Heart right ventricle (tissue), 16 donors: ENCODE measurements at places on chromosomes 16 and 17. TPM values are rescaled to one million over a fixed set of nuclear protein-coding genes. Genes with fewer than 3 reads are reported as not detected.

The CREBBP gene
- total RNA-seq, result 49.6 TPM

- no peak for DNase-seq
These were observed 8.3 kb upstream of the RBFOX1 start for GRCh38 chr16:7324321-7324720.

The STAC2 gene
- total RNA-seq, result 0.37 TPM

DNA sequence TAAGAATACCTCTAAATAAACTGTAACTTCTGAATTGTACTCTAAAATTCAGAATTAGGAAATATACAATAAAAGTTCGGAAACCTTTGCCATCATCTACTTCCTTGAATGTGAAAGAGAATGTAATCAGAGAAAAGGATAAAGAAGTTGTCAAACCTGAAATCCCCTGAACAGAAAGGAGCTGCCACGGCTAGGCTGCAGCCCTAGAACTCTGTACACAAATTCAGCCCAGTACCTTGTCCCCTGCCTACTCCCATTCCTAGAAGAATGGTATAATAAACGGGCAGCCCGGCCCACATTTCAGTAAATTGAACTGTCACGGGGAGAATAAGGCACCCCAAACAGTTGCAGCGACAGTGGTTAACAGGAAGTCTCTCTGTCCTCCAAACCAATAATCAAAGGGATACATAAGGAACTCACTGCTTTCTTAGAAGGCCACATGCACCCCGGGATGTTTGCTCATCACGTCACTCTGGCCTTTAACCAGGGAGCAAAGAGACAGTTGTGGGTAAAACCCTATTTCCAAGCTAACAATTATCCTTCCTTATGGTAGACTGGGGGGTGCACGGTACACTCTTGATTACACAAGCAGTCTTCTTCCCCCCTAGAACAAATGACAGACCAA is 24.3 kb upstream of the RFFL start:
- DNase-seq, result no peak

The ACSM2A gene
- not detected for total RNA-seq

The CDT1 gene
- total RNA-seq, result 1.1 TPM

GRCh38 chr17:43834106-43834505 is 1.2 kb upstream of the MPP3 start:
- DNase-seq, result no peak

- DNase-seq, result peak; percentile 81
These were observed 39.5 kb upstream of the CIBAR2 start for GRCh38 chr16:85151603-85152413.

- DNase-seq, result no peak
These were observed 9.5 kb downstream of the USP22 start for GRCh38 chr17:21033350-21033749.

GRCh38 chr16:23676924-23677480 is 1.7 kb upstream of the PLK1 start:
- no peak for DNase-seq

The SLC5A2 gene
- not detected for total RNA-seq

The TLCD1 gene
- 1.8 TPM for total RNA-seq

The OR4D2 gene
- total RNA-seq, result not detected

GRCh38 chr17:74852237-74853047 is 7.2 kb downstream of the GRIN2C start:
- no peak for DNase-seq

DNA sequence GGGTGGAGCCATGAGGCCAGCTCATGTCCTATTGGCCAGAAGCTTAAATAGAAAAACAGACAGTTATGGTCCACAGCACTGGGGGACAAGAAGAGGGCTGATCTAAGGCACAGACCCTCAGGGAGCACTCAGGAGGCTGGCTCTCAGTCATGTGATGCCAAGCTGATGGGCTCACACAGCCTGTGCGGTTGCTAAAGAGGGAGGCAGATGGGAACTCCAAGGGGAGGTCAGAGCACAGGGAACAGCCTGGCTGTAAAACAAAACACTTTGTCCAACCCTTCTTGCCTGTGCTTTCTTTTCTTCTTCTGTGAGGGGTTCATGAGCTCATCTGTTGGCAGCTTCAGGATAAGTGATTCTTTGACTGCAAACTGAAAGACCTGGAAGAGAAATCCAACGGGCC is 27.2 kb downstream of the CNTNAP1 start:
- DNase-seq, result no peak

- DNase-seq, result peak; percentile 29
These were observed 389 bp downstream of the DUS1L start for GRCh38 chr17:82065193-82065637.

- no peak for DNase-seq
These were observed 6.4 kb upstream of the SLFN12L start for GRCh38 chr17:35543856-35544255.

DNA sequence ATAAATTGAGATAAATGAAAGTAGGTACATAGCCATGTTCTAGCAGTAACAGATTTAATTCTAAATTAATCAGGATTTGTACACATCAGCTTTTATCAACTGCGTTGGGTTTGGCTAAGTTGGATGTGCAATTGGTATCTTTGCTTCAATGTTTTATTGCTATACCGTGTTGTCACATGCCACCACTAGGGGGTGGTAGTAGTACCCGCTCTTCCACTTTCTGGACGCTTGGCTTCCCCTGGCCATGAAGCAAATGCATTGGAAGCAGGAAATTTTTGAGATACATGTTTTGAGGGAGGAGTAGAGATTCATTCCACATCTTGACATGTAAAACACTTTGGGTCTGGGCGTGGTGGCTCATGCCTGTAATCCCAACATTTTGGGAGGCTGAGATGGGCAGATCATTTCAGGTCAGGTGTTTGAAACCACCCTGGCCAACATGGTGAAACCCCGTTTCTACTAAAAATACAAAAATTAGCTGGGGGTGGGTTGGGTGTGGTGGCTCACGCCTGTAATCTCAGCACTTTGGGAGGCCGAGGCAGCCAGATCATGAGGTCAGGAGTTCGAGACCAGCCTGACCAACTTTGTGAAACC is 58.6 kb downstream of the EMP2 start:
- DNase-seq, result peak; percentile 58

DNA sequence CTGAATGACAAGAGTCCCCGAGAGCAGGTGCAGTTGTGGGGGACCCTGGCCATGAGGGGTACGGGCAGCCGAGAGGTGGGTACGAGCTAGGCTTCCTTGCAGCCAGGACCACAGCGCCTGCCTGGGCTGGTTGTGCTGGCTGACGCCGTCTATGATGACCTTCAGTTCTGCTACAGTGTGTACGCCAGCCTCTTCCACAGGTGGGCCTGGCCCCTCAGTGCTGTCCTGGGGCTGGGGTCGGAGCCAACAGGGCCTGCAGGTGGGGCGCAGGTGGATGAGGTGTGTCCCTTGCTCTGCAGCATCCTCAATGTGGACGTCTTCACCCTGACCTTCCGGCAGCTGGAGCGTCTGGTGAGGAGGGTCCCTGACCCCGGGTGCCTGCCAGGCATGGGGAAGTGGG is 7.2 kb downstream of the TSR3 start:
- no peak for DNase-seq

GRCh38 chr16:17271687-17272086 is 199.1 kb downstream of the XYLT1 start:
- no peak for DNase-seq

- no peak for DNase-seq
These were observed 499.9 kb downstream of the GRIN2A start for GRCh38 chr16:9682320-9682719.

GRCh38 chr17:81608605-81609004 is 28.3 kb downstream of the NPLOC4 start:
- DNase-seq, result no peak

The SBK1 gene
- total RNA-seq, result 5.2 TPM

GRCh38 chr16:57356547-57356946 is 2.0 kb upstream of the CCL22 start:
- no peak for DNase-seq

DNA sequence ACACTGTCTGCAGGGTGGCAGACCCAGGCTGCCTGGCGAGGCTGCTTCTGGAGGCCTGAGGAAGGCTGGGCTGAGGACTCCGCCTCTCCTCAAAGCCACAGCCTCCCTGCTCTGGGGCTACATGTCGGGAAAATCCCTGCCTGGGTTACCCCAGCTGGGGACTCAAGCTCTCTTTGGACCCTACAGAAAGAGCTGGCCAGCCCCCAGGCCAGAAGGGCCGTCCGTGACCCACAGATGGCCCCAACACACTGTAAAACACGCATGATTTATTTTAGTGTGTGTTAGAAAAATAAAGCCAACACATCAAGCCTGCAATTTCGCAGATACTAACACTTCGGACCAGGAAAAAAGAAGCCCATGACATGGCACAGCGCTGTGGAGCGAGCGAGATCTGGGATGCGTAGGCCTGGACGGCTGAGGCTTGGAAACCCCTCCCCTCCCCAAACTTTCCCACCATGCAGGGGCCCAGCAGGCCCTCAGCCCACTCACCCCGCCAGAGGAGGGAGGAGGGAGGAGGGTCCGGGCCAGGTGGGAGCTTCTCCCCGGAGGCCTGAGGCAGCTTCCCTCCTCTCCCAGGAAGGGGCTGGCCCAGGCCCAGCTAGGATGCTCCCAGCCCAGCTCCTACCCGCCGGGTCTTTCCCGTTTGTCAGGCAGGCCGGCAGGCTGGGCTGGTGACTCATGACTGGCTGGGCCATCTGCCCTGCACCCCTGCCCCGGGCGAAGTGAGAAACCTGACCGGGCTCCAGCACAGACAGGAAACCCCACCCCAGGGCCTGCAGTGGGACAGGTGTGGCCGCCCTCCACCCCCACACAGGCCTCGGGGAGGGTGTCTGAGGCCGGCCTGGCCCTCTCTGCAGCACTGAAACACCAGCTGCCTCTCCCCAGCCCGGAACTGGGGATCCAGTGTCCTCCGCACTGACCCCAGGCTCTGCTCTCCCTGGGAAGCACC is 34.1 kb upstream of the SLC38A10 start:
- DNase-seq, result peak; percentile 78

- DNase-seq, result peak; percentile 74
These were observed 4.1 kb upstream of the CDH15 start for GRCh38 chr16:89167425-89167941.

DNA sequence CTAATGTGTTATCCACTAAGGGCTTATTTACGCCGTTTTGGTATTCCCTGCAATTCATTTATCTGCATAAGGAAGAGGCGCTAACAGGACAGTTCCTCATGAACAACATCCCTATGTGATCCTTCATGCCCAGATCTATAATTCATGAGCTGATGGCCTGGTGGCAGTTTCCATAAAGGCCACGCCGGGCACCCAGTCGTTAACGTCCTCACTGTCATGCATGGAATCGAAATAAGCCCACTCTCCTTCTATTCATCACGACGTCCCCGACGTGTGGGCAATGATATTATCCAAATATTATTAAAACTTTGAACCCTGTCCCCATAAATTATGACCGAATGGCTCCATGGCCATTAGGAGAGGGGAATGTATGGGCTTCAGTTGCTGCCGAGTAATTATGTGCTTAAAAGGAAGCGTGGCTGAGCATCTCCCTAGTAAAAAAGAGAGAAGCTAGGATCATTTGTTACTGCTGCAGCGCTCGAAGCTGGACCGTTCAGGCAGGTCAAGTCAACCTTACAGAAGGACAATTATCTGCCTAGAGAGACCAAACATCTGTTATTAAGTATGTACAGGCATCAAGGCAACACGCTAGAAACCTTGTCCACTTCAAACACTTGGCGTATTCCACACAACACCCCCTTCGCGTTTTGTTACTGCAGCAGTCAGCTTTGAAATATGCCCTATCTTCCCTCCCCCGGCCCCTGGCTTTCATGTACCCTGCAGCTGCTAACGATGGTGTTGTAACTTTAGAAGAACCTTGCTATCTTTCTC is 94.0 kb upstream of the SALL1 start:
- DNase-seq, result no peak

DNA sequence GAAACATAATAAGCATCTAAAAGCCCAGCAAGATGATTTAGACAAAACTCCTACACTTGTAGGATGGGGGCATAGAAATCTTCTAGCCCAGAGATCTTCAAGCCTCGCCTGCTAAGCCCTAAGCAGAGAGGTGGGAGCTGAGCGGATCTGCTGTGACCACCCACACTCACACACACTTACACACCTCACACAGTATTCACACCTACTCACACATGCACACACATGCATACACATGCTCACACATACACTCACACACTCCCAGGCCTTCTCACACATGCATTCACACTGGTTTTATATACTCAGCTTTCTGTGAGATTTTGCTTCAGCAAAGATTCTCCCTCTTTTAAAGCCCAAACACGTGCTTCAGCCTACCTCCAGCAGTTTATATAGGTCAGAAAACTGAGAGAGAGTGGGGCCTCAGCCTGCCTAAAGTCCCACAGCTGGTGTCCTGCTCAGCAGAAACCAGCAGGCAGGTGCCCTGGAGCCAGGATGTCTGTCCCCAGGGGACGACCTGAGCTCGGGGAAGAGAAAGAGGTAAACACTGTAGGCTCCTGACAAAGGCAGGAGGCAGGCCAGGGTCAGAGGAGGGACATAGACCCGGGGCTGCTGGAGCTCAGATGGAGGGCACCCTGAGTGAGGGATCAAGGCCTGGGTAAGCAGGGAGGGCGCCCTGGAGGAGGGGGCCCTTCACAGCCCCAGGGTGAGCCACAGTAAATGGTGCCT is 12.0 kb upstream of the KRT19 start:
- no peak for DNase-seq

The CTRB2 gene
- 2.4 TPM for total RNA-seq

GRCh38 chr17:37769050-37769449 is 24.2 kb upstream of the HNF1B start:
- DNase-seq, result no peak

GRCh38 chr17:4234401-4234800 is 29.4 kb downstream of the ANKFY1 start:
- no peak for DNase-seq

GRCh38 chr17:79001190-79002020 is 8.2 kb downstream of the CANT1 start:
- no peak for DNase-seq

- no peak for DNase-seq
These were observed 1.6 kb upstream of the N4BP1 start for GRCh38 chr16:48611329-48612137.

- no peak for DNase-seq
These were observed 103.1 kb upstream of the DYNLRB2 start for GRCh38 chr16:80437707-80438106.

DNA sequence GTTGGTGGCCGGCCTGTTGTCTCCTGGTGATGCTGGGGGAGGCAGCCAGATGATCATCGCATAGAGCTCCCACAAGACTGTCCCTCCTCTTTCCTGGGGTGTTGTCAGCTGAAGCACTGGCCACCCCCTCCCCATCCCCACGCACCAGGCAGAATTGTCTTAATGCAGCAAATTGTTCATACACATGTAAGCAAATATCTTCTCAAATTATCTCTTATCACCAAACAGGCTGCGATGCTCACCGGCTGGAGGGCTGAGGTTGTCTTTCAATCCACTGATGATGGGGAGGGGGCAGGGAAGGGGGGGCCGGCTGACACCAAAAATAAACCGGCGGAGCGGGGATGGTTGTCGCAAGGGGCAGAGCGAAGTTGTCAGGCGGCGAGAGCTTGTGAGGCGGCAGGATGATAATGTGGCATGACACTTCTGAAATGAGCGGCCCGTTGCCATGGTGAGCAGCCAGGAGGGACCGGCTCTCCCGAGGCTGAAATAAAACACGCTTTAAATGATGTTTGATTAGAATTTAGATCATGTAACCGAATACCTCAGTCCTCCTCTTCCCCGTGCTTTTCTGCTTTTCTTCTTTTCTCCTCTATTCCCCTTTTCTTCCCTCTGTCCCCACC is 59.8 kb downstream of the MRM1 start:
- no peak for DNase-seq

- DNase-seq, result no peak
These were observed at the start of gene NEUROD2 for GRCh38 chr17:39607851-39608130. NEUROD2 (minus strand) TSS chr17:39607920; CDS start chr17:39606599, 1,321 bp downstream.

- DNase-seq, result no peak
These were observed 23.9 kb downstream of the HIGD1B start for GRCh38 chr17:44871556-44871955.

The ACSM5 gene
- 7.5 TPM for total RNA-seq

GRCh38 chr17:43042025-43042628 is 17.1 kb downstream of the RND2 start:
- no peak for DNase-seq

The CPHXL gene
- not detected for total RNA-seq

The CDH15 gene
- 0.08 TPM for total RNA-seq

The CHTF8 gene
- total RNA-seq, result 64.0 TPM
